ENCODE measurements at places on chromosomes 3 and 15. TPM values are rescaled to one million over a fixed set of nuclear protein-coding genes. Genes with fewer than 3 reads are reported as not detected.

GRCh38 chr3:37544869-37545352 is 316.8 kb upstream of the CTDSPL start:
- no peak overlapping the region for H3K27ac ChIP-seq
- H3K4me3 ChIP-seq = no peak overlapping the region
- no peaks in the 10 kb centered on the region for H3K4me1 ChIP-seq

MME gene
- total RNA-seq = 0.45 TPM

GRCh38 chr3:39378088-39378487 is 5.1 kb upstream of the SLC25A38 start:
- no peak overlapping the region for H3K4me3 ChIP-seq
- H3K27me3 ChIP-seq = peaks cover 24% of the 10 kb centered on the region
- DNase-seq = peak; percentile 28
- H3K27ac ChIP-seq = peak overlapping the region; percentile 21
- H3K36me3 ChIP-seq = peaks cover 1% of the 10 kb centered on the region

OR5K2 gene
- total RNA-seq = not detected

GRCh38 chr3:126770096-126770495 is 66.1 kb downstream of the CHCHD6 start:
- no peaks in the 10 kb centered on the region for H3K27me3 ChIP-seq
- no peak overlapping the region for H3K4me3 ChIP-seq
- H3K4me1 ChIP-seq = no peaks in the 10 kb centered on the region
- H3K36me3 ChIP-seq = no peaks in the 10 kb centered on the region
- no peak overlapping the region for H3K27ac ChIP-seq

DNA sequence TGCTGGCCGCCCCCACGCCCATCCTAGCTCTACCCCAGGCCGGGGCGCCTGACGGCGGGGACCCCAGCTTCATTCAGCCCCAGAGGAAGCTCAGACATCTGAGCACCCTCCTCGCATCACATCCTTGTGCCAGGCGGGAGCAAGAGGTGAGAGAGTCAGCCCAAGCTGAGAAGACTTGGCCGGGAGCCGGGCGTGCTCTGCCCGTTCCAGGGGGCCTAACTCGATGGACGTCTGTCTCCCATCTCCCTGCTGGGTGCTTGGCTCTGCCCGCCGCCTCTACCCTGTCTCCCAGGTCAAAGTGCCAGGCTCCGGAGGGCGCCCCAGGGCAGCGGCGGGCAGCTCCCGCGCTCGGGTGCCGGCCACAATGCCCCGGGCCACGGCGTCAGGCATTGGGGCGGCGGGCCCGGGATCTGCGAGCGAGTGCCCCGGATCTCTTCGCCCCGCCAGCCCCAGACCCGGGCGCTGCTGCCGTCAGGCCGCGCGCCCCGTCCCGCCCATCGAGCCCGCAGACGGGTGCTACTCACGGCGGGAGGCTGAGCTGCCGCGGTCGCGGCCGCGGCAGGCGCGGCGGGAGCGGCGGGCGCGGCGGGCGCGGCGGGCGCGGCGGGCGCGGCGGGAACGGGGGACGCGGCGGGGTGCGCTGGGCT is 388 bp downstream of the DAPK2 start:
- peak overlapping the region; percentile 73 for H3K4me3 ChIP-seq
- H3K27ac ChIP-seq = peak overlapping the region; percentile 21
- H3K36me3 ChIP-seq = peaks cover 2% of the 10 kb centered on the region
- peaks cover 32% of the 10 kb centered on the region for H3K27me3 ChIP-seq
- peaks cover 13% of the 10 kb centered on the region for H3K4me1 ChIP-seq

- no peak for DNase-seq
- H3K36me3 ChIP-seq = no peaks in the 10 kb centered on the region
- H3K4me1 ChIP-seq = no peaks in the 10 kb centered on the region
- no peak overlapping the region for H3K4me3 ChIP-seq
- H3K27me3 ChIP-seq = peaks cover 4% of the 10 kb centered on the region
Observed at GRCh38 chr3:42668793-42669217, 15.3 kb downstream of the ZBTB47 start.

- H3K27ac ChIP-seq = no peak overlapping the region
- H3K4me1 ChIP-seq = no peaks in the 10 kb centered on the region
- no peaks in the 10 kb centered on the region for H3K27me3 ChIP-seq
- H3K36me3 ChIP-seq = no peaks in the 10 kb centered on the region
Observed at GRCh38 chr3:64827431-64827830, 139.6 kb upstream of the ADAMTS9 start.

GRCh38 chr3:124597273-124597672 is 133.0 kb upstream of the UMPS start:
- H3K4me3 ChIP-seq = no peak overlapping the region
- no peak overlapping the region for H3K27ac ChIP-seq
- H3K27me3 ChIP-seq = peaks cover 9% of the 10 kb centered on the region

- DNase-seq = no peak
- no peaks in the 10 kb centered on the region for H3K36me3 ChIP-seq
- no peak overlapping the region for H3K27ac ChIP-seq
- H3K4me1 ChIP-seq = peaks cover 17% of the 10 kb centered on the region
Observed at GRCh38 chr15:32951736-32952464, 234.1 kb downstream of the GREM1 start.

DNA sequence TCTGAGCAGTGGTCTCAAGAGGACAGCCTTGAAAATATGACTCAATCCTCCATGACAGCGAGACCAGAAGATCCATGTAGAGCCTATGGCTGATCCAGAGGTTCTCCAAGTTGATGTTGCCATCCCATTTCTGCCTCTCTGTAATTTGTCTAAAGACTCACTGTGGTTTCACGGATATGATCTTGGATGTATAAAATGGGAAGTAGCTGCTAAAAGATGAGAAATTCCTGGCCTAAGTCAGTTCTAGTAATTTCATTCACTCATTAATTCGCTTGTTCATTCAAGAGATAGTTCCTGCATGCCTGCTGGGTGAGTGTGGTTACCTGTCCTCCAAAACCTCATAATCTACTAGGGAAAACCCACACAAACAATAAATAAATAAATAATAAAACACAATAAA is 145.9 kb downstream of the TNIK start:
- H3K27me3 ChIP-seq = no peaks in the 10 kb centered on the region
- H3K4me1 ChIP-seq = peaks cover 45% of the 10 kb centered on the region
- no peak for DNase-seq
- H3K36me3 ChIP-seq = no peaks in the 10 kb centered on the region

DNA sequence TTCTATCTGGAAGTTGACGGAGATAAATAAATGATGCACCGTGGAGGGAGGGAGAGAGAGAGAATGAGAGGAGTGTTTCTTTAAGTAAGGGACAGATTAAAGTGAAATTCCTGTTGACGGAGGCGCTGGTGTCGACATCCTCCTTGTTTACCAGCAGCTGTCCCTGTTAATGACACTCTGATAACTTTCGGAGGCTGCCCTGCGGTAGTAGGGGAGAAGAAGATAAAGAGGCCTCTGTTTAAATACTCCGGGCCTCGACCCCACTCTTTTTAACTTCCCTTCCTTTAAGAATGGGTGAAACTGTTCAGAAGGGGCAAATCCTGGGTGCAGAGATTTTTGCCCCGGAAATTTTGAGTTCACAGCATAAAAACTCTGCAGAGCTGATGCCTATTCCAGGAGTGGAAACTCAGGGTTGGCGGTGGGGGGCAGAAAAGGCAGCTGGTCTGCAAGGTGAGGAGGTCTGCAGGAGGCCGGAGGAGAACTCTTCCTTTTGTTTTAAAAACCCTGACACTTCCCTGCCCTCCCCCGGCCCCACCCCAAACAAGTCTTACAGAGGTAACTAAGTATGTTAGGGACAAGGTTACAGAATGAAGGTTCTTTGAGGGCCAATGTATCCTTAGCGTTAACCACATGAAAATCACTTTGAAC is 276.6 kb upstream of the NR2F2 start:
- DNase-seq = no peak
- no peak overlapping the region for H3K27ac ChIP-seq
- peaks cover 2% of the 10 kb centered on the region for H3K4me1 ChIP-seq
- peaks cover 7% of the 10 kb centered on the region for H3K27me3 ChIP-seq
- no peak overlapping the region for H3K4me3 ChIP-seq
- H3K36me3 ChIP-seq = no peaks in the 10 kb centered on the region

TMC3 gene
- not detected for total RNA-seq

DNA sequence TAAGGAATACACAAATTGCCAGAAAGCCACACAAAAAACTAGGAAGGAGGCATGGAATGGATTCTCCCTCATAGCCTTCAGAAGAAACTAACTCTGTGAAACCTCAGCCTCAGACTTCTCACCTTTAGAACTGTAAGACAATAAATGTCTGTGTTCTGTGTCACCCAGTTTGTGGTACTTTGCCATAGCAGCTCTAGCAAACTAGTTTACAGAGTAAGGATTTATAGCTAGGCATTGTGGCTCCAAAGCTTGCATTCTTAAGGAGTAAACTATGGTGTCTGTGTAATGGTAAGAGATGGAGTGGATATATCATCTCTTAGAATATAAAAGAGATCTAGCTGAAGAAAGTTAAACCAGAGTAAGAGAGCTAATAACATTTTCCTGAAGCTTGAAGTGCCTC is 18.9 kb downstream of the EPHA6 start:
- no peak overlapping the region for H3K27ac ChIP-seq
- H3K4me1 ChIP-seq = no peaks in the 10 kb centered on the region
- H3K36me3 ChIP-seq = no peaks in the 10 kb centered on the region
- DNase-seq = no peak
- no peak overlapping the region for H3K4me3 ChIP-seq

GRCh38 chr3:126911162-126912026 is 71.5 kb upstream of the PLXNA1 start:
- peaks cover 36% of the 10 kb centered on the region for H3K4me1 ChIP-seq
- peak overlapping the region; percentile 88 for H3K4me3 ChIP-seq
- H3K27me3 ChIP-seq = no peaks in the 10 kb centered on the region
- H3K27ac ChIP-seq = peak overlapping the region; percentile 94
- H3K36me3 ChIP-seq = peaks cover 2% of the 10 kb centered on the region
- peak; percentile 40 for DNase-seq

DNA sequence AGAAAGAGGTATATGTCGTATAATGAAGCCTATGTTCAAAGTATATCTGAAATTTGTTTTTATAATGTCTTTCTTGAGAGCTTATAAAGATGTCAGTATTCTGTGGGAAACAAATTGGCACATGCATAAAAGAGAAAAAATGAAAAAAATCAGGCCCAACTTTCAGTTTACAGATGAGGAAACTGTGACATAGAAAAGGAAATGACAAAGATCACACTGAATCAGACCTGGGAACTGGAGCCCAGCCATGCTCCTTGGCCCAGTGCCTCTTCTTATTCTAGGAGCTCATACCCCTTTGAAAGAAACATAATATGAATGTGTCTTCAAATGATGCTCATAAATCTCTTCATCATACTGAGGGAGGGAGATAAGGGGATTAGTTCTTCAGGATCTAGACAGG is 48.4 kb downstream of the TMEM44 start:
- peak overlapping the region; percentile 63 for H3K4me3 ChIP-seq
- peaks cover 12% of the 10 kb centered on the region for H3K4me1 ChIP-seq
- H3K27me3 ChIP-seq = no peaks in the 10 kb centered on the region
- H3K27ac ChIP-seq = peak overlapping the region; percentile 92
- no peak for DNase-seq
- H3K36me3 ChIP-seq = no peaks in the 10 kb centered on the region

MORC1 gene
- total RNA-seq = 0.68 TPM

DNA sequence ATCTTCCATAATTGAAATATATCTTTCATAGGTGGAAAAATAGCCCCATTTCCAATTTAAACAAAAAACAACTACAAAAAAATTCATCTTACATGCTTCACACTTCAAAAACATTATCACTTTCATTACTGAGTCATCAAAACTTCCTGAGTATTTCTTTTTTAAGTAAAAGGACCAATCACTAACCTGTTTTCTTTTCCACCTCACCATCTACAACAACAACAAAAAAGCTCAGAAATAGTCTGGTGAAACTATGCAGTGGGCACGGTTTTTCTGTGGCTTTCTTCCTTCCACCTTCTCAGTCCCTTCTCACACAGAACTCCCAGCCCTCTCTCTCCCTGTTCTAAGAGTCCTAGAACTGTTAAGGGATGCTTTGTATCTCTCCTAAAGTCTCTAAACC is 20.3 kb upstream of the TNIK start:
- no peaks in the 10 kb centered on the region for H3K27me3 ChIP-seq
- H3K4me1 ChIP-seq = peaks cover 7% of the 10 kb centered on the region
- H3K27ac ChIP-seq = peak overlapping the region; percentile 61
- DNase-seq = no peak
- peak overlapping the region; percentile 47 for H3K4me3 ChIP-seq

- H3K4me3 ChIP-seq = no peak overlapping the region
- H3K4me1 ChIP-seq = no peaks in the 10 kb centered on the region
- no peak for DNase-seq
- peaks cover 4% of the 10 kb centered on the region for H3K27me3 ChIP-seq
- no peaks in the 10 kb centered on the region for H3K36me3 ChIP-seq
- no peak overlapping the region for H3K27ac ChIP-seq
Observed at GRCh38 chr3:10637342-10637741, 132.0 kb upstream of the ATP2B2 start.

Data from T-helper 17 cell (primary cell).